ENCODE measurements at places on chromosomes 4 and X.

DNA sequence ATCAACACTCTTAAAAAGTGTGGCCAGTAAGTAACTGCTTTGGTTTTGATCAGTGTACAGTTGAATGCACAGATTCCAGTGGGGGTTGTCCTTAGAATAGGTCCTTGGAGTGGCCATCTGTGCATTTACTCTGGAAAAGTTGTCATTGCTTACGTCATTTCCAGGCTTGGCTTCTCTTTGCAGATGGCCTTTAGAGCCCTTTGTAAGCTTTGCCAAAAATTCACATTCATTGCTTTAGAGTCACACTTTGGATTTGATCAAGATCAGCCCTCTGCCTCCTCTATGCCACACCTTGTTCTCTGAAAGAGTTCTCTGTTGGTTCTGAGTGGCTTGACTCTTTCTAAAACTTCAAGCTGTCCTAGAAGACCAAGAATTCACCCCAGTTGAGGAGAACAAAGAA, 83.9 kb downstream of the MAMLD1 start:
- no peak for DNase-seq

GRCh38 chr4:20074450-20074849, 177.3 kb upstream of the SLIT2 start:
- DNase-seq, result no peak

GRCh38 chr4:88419874-88420273, 37.0 kb upstream of the HERC5 start:
- no peak for DNase-seq

GRCh38 chr4:81366779-81367178, 104.9 kb downstream of the RASGEF1B start:
- no peak for DNase-seq

GRCh38 chr4:116118221-116118620, 967.2 kb downstream of the TRAM1L1 start:
- DNase-seq, result no peak

- DNase-seq, result peak; percentile 33
Measured at GRCh38 chrX:44012484-44013096, 39.4 kb upstream of the NDP start.

GRCh38 chr4:17562157-17562556, 14.8 kb upstream of the LAP3 start:
- DNase-seq, result no peak

- DNase-seq, result no peak
Measured at GRCh38 chr4:152464030-152464823, 71.7 kb downstream of the FBXW7 start.

GRCh38 chrX:115268421-115268820, 21.1 kb upstream of the LUZP4 start:
- DNase-seq, result no peak

DNA sequence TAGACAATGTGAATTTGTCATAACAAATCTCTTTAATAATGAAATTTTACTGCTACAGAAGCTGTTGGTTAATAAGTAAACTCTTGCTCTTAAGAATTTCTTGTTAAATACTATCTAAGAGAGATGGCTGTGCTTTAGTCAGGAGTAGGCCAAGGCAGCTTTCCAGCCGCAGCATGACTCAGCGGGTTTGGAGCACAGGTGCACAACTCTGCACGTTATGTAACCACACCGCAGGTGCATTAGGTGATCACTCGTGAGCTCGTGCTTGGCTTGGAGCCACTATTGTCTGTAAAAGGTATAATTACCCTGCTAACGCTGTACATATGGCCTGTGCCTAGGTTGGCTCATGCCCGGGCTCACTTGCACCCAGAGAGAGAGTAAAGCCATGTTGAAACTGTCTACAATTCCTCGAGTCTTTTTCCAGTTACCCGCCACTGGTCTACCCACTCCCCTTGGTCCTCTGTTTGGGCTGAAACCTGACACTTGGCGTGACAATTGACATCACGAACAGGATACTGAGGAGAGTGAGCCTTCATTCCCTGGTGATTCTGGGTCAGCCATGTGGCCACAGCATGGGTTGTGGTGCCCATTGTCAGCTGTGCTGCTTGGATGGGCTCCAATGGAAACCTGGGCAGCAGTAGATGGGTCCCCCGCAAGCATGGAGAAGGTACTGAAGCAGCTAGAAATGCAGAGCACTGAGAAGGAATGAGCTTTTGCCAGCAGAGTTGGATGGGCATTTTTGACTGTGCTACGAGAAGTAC, 18.4 kb upstream of the ANAPC4 start:
- DNase-seq, result no peak

GRCh38 chr4:82373486-82373815, 340 bp downstream of the HNRNPD start:
- DNase-seq, result no peak

- DNase-seq, result no peak
Measured at GRCh38 chr4:3323071-3323481, 30.3 kb downstream of the RGS12 start.

DNA sequence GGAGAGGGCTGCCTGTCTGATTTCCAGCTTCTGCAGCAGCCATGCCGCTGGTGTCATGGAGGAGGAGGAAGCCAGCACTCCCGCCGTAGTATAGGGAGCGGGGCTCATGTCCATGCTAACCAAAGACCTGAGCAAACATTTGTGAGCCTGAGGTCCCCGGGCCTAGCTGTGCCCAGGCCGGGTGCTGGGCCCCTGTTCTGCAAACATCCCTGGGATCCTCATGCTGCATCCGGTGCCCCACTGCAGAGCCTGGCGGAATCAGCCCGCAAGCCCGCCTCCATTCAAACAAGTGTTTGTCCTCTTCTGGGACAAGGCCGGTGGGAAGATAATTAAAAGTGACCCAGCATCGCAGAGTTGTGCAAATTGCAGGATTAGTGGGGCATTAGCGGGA, 106.3 kb downstream of the SORCS2 start:
- DNase-seq, result no peak

- no peak for DNase-seq
Measured at GRCh38 chr4:183798301-183799253, 106.5 kb upstream of the STOX2 start.

DNA sequence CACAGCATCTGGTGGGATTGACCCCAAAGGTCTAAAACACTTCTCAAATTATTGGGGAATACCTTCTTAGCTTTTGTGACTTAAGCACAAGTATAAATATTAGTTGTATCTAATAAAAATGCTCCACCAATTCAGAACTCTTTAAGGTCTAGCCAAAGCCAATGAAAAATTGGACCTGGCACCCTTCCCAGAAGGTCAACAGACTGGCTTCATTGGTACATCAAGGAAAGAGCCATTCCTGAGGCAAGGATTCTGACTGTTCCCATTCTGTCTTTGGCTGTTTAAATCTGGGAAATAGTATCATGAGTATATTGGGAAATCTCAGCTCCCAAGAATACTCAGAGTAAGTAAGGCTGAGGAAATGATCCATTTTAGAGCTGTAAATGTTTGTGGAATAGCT, 153.0 kb upstream of the TRPC5 start:
- DNase-seq, result no peak

DNA sequence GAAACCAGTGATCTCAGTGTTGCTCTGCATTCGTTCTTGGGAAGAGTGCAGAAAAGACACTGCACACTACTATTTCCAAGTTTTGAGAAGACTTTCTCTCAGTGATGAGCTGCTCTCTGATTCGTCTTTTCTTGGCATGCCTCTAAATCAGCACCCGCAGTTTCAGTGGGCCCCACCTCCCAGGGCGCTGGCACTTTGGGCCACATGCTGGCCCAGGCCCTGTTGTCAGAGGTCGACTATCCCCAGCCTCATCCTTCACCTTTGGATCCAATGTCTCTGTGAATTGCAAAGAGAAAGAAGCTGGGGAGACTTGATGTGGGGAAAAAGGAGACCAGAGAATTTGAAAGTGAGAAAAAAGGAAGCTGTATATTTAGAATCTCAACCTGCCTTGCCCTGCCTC, 644.1 kb upstream of the PITX2 start:
- DNase-seq, result no peak

- DNase-seq, result no peak
Measured at GRCh38 chr4:83002329-83002728, 8.3 kb downstream of the LIN54 start.

GRCh38 chr4:83217721-83218522, 66.7 kb downstream of the COQ2 start:
- peak; percentile 88 for DNase-seq

GRCh38 chrX:119775517-119776238, 15.8 kb downstream of the RPL39 start:
- DNase-seq, result no peak

DNA sequence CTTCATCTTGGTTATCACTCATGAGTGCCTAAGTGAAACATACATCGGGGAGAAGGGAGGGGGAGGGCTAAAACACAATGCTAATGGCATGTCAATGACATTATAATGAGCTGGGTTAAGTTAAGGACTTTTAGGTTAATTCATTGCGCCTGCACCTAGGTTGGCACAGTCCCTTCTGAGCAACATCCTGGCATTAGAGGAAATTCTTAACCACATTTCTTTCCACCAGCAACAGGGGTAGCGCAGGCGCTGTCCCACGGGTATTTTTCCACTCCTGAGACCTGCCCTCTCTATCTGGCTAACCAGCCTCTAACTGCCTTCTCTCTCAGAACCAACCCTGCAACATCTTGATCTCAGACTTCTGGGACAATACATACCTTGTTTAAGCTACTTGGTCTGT, 39.0 kb upstream of the PROM1 start:
- no peak for DNase-seq

DNA sequence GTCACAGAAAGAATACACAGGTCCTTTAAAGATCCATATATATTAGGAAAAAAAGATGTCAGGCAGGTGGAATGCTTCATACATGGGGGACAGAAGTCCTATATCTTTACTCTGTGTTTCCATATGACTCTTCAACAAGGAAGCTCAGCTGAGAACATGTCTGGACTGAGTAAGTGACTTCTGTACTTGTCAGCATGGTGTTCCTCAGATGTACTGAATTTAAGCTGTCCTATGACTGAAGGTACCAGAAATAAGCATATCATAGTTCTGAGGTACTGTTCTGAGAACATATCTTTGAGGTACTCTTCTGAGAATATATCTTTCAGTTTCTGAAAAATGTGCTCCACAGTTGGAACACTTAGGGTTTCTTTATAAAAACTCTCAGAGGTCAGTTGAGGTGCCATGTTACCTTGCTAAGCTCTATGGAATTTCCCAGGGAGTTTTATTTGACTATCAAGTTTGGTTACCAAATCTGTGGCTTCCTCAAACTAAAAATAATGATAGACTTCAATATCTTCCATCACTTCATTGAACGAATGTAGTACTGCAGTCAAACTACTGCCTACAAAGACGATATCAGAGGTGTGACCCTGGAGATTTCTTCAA, 597.2 kb upstream of the GNPDA2 start:
- DNase-seq, result no peak

GRCh38 chr4:120692964-120693363, 229.6 kb downstream of the PRDM5 start:
- DNase-seq, result no peak

DNA sequence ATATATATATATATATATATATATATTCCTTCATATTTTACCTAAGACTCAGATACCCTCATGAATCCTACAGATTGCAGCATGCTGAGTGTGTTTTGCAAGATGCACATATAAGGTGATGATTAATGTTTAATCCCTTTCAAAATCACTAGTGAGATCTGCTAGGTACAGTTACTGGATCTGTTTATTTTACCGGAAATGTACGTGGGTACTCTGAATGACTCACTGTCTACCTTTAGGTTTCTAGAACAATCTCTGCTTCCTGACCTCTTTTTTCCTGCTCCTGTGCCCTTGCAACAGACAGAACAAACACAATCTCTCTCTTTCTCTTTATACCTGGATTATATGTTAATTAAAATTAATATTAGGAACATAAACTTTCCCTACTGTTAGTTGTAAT, 379.6 kb downstream of the FAM133A start:
- no peak for DNase-seq

DNA sequence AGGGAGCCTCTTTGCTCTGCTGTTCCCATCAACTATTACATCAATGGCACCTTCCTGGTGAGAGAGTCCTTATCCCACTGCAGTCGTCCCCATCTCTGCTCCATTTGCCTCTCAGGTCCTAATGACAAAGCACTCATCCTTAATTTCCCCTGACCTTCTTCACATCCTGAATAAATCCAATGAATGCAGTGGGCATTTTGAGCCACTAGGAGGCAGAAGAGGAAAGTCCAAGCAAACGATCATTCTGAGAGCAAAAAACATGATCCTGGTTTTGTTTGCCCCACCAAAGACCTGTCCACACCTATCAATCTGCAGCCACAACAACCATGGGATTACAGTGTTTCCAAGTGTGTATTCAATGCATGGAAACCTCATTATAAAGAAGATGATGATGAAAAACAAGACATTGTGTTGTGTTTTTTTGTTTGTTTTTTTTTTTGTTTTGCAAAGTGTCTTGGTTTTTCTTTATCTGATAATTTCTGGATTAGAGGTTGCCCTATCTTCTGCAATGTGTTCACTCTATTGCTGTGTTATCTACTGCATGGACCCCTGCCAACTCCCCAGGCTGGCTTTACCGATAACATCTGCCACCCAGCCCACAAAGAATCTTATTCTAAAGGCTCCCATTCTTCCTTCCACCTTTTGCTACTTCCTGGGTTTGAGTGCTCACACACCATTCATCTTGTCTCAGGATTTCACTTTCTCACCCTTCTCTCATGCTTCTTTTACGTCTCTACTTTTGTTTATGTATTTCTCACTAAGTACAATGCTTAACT, 207.2 kb downstream of the NLGN4X start:
- DNase-seq, result peak; percentile 0

GRCh38 chr4:162485486-162485885, 321.7 kb upstream of the FSTL5 start:
- no peak for DNase-seq

DNA sequence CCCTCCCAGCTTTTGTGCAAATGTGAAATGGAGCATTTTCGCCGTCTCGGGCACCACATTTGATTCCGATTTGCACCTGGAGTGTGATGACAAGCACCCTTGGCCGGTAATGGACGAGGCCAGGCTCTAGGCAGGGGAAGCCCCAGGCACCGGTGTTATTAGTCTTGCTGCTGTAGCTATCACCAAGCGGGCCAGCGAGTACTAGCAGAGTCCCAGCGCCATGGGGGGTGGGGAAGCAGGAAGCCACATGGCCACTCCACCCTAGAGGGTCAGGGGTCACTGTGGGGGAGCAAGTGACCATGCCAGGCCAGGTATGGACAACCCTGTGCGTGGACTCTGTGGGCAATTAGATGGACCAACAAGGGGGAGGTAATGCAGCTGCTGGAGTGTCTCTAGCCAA, 88.8 kb downstream of the CPZ start:
- no peak for DNase-seq

All from CD4-positive, alpha-beta T cell treated with Interleukin-21 for 1 hour (primary cell).